ENCODE measurements at places on chromosomes 13 and 19.

- DNase-seq = no peak
Measured at GRCh38 chr13:36369268-36370107, 23.3 kb upstream of the SPART start.

DNA sequence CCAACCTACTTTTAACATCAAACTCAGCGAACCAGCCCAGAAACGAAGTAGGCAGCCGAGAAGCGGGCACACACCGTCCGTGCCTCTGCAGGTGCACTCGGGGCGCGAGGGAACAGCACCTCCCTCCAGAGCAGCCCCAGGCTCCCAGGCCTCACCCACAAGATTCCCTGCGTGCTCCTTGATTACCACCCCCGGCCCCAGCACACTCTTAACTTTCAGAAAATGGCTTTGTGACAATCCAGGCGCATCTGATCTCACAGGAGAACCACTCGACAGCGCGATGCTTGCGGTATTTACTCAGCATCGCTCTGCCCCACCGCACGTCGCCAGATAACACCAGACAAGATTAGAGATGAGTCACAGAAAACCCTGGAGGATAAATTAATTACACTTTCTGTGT is 134.9 kb upstream of the SPACA7 start:
- DNase-seq = no peak

DNA sequence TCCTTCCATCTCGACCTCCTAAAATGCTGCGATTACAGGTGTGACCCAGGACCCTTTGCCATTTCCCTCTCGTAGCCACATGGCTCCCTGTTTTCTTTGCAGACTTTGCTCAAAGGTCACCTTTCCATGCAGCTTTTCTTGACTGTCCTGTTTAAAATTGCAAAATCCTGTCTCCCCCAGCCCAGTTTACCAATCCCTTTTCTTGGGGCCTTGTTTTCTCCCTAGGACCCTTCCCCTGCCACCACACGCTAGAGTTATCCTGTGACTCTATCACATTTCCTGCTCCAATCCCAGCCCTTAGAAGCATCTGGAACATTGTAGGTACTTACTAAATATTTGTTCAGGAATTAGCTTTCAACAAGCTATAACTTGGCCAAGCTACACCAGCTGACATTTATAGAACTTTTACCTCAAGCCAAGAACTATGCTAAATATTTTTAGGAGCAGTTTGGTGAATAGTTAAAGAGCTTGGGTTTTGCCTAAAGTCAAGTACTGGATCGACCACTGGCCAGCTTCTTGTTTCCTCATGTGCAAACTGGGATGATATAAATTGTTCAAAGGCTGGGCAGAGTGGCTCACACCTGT is 9.1 kb upstream of the SERTAD3 start:
- DNase-seq = no peak

- no peak for DNase-seq
Measured at GRCh38 chr13:73303851-73304250, 245.0 kb downstream of the KLF5 start.

DNA sequence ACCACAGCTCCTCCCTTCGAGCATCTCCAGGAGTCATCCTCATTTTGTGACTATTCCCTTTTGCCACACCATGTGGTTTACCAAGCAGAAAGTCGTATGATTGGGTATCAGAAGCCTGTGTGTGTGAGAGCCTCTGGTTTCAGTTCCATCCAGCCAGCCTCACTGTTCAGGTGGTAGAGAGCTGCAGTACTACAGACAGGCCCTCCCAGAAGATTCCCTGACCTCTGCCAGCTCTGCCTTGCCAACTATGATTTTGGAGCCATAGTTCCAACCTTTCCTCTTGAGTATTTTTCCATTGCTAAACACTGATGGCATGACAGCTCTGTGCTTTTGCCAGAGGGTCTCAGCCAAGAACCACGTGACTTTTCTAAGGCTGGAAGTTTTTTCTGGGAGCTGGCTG is 82.5 kb downstream of the DHRS12 start:
- no peak for DNase-seq

GRCh38 chr13:98543378-98544103 is 33.4 kb downstream of the STK24 start:
- DNase-seq = no peak
